ENCODE measurements at places on chromosomes 3 and 15.

GRCh38 chr3:45411081-45411480 lies 22.7 kb downstream of the LARS2 start:
- DNase-seq: no peak

- no peak for DNase-seq
These were observed 164.8 kb downstream of the ERC2 start for GRCh38 chr3:56303487-56303886.

DNA sequence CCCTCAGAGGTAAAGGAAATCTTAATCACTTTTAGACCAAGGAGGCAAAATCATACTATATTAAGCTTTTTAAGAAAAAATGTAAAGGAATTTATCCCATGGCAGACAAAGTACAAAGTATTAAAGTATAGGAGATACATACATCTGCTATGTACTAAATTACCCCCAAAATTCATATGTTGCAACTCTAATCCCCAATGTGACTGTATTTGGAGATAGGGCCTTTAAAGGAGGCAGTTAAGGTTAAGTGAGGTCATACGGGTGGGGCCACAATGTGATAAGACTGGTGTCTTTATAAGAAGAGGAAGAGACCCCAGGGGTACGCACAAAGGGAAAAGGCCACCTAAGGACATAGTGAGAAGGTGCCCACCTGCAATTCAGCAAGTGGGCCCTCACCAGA lies 657.0 kb upstream of the ADAMTS9 start:
- no peak for DNase-seq

GRCh38 chr3:171687581-171687980 lies 122.7 kb downstream of the PLD1 start:
- DNase-seq: no peak

DNA sequence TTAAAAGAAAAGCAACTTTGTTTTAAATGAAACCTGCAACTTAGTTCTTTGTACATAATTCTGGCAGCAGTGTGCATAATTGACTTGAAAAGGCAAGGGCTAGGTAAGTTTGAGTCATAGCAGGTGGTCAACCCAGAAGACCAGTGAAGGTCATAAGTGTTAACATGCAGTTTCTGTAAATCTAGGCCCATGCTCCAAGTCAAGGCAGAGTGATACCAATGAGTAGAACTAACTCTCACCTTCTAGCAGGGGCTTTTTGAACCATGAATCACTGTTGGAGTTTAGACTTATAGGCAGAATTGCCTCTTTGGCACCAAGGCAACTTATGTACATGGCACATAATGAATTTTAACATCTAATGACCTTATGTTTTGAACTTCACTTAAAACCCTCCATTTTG lies 29.5 kb upstream of the IL20RB start:
- DNase-seq: no peak

DNA sequence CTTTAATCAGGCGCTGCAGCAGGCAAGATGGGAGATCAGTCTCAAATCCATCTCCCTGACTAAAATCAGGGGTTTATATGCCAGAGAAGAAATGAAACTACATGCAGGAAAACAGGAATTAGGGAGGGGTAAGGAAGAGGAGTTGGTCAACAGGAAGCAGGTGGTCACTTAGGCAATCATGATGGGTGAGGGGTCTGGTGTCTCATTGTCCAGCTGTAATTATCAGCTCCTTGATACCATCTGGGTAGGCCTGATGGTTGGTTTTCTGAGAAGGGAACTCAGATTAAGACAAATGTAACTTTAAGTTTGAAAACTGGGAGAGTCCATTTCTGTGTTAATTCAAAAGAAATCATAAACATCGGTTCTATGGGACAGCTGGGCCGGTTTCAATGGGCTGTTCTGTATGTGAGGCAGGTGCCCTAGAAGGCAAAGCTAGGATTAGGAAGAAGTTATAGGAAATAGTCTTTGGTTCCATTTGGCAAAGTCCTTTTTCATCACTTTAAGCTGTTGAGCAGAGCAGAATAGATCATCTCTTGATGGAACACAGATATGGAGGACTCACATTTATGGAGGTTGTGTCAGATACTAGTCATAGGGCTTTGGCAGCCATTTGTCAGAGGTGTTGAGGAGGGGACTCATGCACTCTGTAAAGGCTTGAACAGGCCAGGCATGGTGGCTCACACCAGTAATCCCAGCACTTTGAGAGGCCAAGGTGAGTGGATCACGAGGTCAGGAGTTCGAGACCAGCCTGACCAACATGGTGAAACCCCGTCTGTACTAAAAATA lies 149.4 kb downstream of the VGLL4 start:
- no peak for DNase-seq

DNA sequence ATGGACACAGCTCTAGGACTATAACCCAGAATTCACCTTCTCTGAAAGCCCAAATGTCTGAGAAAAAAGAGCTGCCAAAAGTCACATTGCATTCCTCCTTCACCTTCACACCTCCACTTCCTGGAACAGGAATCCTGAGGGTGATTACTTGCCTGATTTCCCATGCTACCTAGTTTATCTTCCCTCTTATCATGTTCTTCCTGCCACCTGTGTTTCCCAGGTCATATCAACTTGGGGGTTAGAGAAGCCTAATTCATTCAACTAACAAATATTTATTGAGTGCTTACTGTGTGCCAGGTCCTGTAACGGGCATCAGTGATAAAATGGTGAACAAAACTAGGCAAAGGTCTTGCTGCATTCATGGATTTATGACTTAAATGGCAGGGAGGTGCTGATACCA lies 279.6 kb upstream of the WNT5A start:
- DNase-seq: no peak

- DNase-seq: no peak
These were observed 2.3 kb downstream of the SEMA3G start for GRCh38 chr3:52442409-52443267.

DNA sequence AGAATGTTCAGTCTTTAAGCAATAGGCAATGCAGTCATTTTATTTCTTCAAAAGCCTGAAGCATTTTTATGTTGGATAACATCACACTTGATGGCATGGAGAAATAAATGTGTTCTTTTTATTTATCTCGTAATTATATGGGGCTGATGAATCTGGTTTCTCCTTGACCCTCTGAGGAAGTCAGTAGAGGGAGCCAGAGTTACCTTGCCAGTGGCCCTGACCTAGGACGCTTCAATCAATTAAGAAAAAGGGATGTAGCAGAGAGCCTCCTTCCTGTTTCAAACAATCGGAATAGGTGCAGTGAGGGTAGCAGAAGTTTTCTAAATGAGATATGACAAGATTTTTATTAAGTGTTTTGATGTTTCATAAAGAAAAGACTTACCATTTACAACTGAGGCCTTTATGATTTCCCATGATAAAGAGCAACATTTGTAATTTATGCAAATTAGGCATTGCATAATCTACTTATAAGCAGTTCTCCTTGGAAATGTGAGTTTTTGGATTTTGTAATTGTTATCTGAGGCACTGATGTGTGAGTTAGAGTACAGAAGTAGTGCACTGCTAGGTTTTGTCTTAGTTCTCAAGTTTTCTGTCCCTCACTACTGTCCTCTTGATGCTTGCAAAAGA lies 129.1 kb downstream of the RAP2B start:
- DNase-seq: no peak

DNA sequence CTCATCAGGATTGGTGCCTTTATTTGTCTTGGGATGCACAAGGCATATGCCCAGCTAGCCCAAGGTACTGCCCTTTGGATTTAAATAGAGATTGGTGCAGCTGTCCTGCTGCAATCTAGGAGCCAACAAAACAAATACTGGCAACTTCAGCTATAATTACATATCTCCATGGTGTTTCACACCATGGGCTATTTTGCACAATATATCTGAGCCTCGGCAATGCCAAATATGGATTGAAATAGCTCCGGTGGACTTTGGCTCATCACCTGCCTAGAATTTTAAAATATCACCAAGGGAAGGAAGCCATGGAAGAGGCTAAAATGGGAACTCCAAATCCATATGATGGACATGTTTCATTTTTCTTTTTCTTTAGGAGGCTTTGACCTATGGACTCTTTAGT lies 367.8 kb upstream of the UMPS start:
- no peak for DNase-seq

DNA sequence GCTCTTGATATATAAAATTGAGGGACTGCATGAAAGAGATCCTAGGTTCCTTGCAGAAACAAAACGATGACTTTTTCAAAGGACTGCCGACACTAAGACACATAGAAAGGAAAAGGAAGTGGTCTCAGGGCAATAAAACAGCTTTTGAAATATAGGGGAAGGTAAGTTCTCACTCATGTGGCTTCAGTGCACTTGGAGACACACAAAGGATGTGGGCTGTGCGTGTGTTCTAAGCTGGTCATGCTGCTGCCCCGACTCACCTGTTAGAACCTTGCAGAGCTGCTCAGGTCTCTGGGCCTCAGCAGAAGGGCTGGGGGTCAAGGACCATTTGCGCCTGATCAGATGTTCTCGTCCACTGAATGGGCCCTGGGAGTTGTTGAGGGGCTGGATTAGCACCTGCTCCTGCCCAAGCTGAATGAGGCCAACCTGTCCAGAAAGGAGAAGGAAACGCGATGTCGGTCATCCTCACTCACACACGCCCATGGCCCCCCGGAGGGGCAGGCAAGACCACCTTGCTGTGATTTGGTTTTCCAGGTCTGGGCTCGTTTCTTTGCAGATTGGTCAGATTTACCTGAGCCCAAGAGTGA lies 11.1 kb downstream of the ADAMTS17 start:
- no peak for DNase-seq

GRCh38 chr3:54036543-54036942 lies 85.8 kb upstream of the CACNA2D3 start:
- DNase-seq: no peak

GRCh38 chr3:160134964-160135363 lies 90.3 kb upstream of the C3orf80 start:
- DNase-seq: no peak

Data from activated CD8-positive, alpha-beta memory T cell treated with anti-CD3 and anti-CD28 coated beads, Interleukin-2, amount 50 U/mL, for 4 hours (primary cell).